ENCODE measurements at places on chromosomes 5 and 9.

DNA sequence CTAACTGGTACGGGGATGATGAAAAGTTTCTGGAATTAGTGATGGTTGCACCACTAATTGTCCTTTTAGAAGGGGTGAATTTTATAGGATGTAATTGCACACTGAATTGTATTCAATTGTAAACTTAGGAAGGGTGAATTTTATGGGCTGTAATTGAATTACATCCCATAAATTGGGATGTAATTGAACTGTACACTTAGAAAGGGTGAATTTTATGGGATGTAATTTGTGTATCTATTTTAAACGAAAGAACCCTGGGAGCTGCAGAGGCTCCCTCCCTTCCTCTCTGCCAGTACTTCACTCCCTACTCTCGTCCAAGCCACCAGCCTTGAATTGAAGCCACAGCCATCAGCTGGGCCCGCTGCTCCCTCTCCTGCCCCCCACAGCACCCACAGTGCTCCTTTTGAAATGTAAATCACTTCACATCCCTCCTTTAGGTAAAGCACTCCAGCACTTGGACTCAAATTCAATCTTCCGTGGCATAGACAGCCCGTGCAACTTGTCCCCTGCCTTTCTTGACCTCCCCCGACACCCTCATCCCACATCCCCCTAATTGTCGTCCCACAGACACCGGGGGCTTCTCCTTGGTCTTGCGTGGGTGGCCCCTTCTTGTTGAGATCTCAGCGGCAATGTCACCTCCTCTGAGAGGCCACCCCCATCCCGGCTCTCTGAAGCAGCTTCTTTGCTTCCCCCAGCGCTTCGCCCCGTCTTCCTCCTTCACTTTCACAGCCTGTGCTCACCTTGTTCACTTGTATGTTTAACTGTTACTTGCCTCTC lies 84.2 kb upstream of the HRH2 start:
- DNase-seq = no peak

DNA sequence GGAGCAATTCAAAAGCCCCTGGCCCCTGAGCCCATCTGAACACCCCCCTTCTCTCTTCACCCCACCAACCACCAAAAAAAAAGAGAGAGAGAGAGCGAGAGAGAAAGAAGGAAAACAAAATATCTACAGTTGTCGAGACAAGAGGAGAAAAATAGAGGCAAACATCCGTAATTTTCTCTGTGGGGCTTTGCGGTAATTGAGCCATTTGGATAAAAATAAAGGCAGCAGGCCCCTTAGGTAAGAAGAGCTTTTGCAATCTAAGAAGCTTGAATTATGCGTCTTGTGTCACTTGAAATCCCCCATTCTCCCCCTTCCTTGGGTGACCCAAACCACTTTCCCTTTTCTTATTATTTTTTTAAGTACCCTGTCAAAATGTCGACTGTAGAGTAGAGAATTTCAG lies 35.5 kb upstream of the FUBP3 start:
- DNase-seq = no peak

GRCh38 chr9:100368672-100369071 lies 15.9 kb upstream of the TEX10 start:
- DNase-seq = no peak

DNA sequence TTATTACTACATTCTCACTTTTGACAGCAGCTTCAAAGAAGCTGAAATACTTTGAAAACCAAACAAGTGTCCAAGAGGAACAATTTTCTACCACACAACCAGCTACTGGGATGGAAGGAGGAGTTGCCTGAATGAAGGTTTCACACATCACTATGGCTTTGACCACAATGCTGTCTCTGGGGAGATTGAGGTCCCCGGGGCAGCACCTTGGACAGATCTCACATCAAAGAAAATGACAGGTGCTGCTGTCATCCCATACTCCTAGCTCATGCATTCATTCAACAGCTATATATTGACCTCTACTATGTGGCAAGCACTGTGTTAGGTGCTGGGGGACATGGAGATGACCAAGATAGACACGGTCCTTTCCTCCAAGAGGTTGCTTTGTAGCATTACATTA lies 233.2 kb upstream of the RASEF start:
- no peak for DNase-seq

- no peak for DNase-seq
Observed at GRCh38 chr9:30089428-30089827, 2295.0 kb upstream of the ACO1 start.

- no peak for DNase-seq
Observed at GRCh38 chr5:170143091-170143490, 37.4 kb downstream of the FOXI1 start.

- no peak for DNase-seq
Observed at GRCh38 chr5:89377767-89378455, 494.9 kb upstream of the MEF2C start.

DNA sequence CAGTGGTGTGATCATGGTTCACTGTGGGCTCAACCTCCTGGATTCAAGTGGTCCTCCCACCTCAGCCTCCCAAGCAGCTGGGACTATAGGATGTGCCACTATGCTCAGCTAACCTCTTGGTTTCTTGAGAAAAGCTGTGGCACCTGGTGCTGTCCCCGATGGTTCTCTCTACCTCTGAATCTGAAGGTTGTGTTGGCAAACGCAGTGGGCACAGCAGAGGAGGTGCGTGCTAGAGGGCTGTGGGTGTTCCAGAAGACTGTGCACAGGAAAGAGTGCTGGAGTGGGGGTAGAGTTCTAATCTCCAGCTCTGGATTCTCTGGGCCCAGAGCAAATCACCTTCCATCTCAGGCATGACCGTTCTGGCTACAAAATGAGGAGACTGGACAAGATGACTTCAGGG lies 12.5 kb downstream of the RGS3 start:
- no peak for DNase-seq

- no peak for DNase-seq
Observed at GRCh38 chr5:15683332-15683731, 183.4 kb downstream of the FBXL7 start.
